ENCODE measurements at places on chromosomes 7 and 10.
A peak's percentile ranks its signal among the peaks of the same experiment; 100 is the strongest.

DNA sequence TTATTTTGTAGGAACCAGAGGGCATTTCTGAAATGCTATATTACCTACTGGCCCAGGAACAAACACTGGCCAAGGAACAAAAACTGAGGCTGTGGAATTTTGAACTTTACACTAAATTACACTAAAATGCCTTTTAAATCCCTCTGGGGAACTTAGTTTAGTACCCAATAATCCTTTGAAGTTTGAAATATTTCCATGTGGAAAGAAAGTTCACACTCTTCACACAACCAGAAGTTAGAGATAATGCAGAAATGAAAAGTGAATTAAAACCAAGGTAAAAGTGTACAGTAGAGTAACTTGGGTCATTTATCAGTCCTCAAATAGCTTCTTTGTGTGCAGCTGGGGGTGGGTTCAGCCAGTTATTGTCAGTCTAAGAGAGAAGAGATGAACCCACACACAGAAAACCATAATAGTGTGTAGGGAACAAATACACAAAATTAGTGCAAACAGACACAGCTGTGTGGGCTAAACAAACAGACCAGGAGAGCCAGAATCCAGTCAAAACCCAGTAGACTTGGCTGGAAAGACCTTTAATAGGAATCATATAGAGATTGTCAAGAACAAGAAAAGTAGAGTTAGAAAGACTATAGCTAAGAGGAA is 46.5 kb upstream of the DGKI start:
- no peak for DNase-seq

DNA sequence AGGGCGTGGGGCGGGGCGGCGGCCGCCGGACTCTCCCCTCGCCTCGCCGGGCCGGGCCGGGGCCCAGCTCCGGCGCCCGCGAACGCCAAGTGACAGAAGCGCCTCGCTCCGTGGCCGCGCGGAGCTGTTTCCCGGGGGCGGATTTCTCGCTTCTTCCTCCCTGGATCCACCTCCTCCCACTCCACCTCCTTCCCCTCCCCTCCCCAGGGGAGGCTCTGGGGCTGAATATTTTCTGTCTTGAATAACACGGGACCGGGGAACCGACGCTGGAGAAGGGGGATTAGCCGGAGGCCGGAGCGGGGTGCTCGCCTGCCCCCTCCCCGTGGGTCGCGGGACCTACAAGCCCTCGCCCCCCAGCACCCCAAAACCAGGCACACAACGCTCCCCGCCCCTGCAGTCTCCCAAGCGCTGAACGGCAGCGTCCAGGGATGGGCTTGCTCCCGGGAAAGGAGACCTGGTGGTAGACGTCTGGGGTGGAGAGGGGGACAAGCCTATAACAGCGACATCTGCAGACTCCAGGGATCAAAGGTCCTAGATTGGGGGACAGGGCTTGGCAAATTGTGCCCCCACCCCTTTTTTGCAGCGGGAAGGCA is at the start of gene ARHGAP21:
TSS of gene ARHGAP21 (minus strand) at position 100 of the 593 bp plus-strand sequence. CDS start 1,988 bp downstream, outside the sequence.
- peak; percentile 70 for DNase-seq

GRCh38 chr10:110115784-110116520 is 91.5 kb upstream of the MXI1 start:
- DNase-seq = no peak

- DNase-seq = peak; percentile 16
Measured at GRCh38 chr10:17737027-17737965, 14.7 kb upstream of the TMEM236 start.

DNA sequence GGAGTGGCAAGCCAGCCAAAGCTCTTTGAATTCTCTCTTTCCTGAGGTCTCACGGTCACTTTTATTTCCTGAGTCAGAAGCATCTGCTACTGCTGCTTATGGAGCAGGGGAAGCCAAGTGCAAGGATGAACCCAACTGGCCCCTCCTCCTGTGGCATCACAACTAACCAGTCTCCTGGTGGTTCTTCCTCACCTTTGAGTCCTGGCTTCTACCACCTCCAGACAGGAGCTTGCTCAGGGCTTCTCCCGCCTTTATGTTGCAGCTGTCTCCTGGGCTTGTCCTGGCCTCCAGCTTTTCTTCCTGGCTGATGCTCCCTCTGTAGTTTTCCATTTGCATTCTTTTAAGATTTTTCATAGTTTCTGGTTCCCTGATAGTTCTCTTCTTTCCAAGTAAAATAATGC is 349.7 kb upstream of the NRP1 start:
- no peak for DNase-seq

- no peak for DNase-seq
Measured at GRCh38 chr10:1287971-1288401, 231.8 kb downstream of the WDR37 start.

- no peak for DNase-seq
Measured at GRCh38 chr10:73887294-73888039, 13.1 kb upstream of the CAMK2G start.

DNA sequence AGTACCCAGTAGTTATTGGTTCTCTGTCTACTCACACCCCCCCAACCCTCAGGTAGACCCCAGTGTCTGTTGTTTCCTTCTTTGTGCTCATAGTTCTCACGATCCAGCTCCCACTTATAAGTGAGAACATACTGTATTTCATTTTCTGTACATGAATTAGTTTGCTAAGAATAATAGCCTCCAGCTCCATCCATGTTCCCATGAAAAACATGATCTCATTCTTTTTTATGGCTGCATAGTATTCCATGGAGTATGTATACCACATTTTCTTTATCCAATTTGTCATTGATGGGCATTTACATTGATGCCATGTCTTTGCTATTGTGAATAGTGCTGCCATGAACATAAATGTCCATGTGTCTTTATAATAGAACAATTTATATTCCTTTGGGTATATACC is 2.6 kb upstream of the FRMPD2 start:
- no peak for DNase-seq

- no peak for DNase-seq
Measured at GRCh38 chr10:104957178-104957841, 316.2 kb downstream of the SORCS3 start.

DNA sequence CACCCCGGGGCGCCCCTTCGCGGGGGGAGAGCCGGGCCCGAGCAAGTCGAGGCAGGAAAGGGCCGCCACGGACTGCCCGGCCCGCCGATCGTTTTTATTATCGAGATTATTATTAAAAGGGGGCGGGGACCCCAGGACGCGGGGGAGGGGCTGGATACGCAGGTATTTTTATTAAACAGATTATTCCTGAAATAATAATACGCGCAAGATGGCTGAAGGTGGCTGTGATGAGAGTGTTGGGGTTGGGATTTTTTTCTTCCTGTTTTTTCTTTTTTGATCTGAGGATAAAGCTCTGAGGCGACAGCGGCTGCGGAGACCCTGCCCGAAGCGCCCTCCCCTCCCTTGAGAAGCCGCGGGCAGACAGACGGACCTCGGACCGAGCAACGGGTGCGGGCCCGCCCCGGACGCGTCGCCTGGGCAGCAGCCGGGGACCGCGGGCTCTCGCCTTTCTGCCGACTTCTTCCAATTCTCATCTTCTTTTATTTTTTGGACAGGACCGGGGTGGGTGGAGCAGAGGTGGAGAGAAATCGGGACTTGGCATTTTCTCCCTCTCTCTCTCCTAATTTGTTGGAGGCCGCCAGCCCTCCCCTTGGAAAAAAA is 1.4 kb upstream of the TRIM8 start:
- DNase-seq = no peak

DNA sequence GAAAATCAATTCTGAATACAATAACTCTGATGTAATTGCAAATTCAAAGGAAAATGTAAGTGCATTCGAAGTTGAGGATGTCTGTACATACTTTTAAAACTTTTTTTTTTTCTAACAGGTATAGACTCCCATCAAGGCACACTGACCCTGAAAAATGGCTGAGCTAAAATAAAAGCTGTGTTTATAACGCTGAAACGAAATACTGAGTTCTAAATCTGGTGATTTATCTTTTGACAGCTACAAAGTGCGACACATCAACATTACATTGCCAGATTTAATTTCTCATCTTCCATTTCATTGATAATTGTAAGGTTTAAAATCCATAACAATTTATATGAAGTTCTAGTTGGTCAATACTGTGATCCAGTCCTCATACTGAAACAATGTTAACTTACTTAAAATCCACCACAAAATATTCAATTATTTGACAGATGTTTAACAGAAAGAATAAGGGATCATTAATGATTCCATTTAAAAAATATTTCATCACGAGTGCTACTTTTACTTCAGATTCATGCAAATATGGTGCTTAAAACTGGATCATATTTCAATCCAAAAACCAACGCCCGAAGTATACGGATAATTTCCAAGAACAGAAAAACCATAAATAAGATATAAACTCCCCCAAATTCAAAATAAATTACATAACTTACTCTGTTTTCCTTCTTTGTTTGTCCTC is 1.4 kb downstream of the RAB11FIP2 start:
- no peak for DNase-seq

DNA sequence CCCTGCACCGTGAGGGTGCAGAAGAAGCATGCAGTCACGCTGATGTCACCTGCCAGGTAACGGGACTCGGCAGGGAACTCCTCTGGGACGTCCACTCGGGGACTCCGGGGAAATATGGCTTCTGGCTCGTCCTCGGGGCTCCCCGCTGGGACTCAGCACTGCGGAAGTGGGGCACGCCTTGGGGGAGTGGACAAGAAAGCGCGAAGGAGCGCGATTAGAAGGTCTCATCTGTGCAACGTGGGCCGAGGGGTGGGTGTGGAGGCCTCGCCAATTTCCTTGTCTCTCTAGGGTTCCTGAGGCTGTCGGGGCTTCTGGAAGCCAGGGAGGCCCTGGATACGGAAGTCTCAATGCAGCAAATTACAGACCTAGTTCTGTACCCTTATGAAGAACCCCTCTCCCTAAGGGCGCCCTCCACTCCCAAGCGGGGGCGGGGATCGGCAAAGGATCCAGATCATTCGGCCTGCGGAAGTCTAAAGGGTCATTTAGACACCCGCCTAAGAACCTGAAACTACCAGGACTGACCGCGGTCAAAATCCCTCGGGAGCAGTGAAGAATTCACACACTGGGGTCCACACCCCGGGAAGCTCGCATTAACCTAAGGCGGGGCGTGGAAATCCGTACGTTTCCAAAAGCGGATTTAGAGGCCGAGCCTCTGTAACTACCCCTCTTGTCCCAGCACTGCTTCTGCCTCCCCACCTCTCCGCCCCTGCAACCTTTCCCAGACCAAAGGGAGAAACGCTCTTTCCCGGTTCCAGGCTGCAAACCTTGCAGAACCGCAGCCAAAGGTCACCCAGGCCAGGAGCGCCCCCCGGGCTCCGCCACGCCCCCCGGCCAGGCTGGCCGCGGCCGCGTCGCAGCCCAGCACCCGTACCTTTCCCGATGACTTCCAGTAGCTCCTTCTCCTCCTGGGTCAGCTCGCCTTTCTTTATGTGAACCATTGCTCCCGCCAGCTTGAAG is 640 bp downstream of the ANKMY2 start:
- DNase-seq = peak; percentile 61

DNA sequence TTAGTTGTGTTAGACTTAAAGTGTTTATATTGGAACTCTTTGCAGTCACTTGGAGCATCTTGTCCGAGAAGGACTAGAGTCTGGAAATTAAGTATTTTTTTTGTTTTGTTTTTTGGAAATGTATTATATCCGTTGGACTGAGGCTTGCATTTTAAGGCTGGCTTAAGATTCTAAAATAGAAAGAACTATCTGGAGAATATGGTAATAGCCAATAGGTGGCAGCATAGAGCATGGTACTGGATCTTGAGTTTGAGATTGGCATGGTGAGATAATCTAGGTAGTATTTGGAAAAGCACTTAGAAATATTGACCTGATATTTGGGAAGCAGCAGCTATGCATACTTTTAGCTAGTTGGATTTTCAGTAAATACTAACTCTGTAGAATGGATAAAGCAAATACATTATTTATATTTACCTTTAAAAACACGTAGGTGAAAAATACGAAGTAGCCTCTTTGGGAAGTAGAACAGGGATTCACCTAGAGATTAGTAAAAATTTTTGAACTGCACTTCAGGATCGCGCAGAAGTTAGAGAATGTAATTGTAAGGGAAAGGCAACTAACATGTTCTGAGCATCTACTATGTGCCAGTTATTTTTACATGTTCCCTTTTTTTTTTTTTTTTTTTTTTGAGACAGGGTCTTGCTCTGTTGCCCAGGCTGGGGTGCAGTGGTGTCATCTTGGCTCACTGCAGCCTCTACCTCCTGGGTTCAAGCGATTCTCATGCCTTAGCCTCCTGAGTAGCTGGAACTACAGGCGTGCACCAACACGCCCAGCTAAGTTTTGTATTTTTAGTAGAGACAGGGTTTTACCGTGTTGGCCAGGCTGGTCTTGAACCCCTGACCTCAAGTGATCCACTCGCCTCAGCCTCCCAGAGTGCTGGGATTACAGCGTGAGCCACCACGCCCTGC is 78.6 kb downstream of the LCOR start:
- peak; percentile 36 for DNase-seq

DNA sequence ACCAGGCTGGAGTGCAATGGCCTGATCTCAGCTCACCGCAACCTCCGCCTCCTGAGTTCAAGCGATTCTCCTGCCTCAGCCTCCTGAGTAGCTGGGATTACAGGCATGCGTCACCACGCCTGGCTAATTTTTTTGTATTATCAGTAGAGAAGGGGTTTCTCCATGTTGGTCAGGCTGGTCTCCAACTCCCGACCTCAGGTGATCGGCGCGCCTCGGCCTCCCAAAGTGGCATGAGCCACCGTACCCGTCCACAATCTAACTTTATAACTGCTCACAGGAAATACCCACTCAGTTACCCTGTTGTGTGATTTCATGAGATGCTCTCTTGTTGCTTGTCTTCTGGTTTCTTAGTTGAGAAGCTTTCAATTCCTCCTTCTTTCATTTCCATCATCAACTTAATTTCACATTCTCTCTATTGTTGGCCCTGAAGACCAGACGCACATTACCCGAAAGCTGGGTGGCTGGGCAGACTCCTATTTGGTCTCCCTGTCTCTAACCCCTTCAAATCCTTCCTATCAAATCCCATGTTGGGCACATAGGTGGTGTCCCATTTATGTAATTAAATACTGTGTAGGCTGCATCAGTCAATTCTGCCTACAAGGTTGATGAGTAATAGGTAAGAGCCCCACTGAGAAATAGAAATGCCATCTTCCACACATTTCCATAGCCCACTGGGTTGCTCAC is 1.1 kb upstream of the GSTO2 start:
- no peak for DNase-seq

Measured in hepatic stellate cell (primary cell).